A172 (cell line): ENCODE measurements at places on chromosomes 5 and 9. TPM values are rescaled to one million over a fixed set of nuclear protein-coding genes. Genes with fewer than 3 reads are reported as not detected.
A peak's percentile ranks its signal among the peaks of the same experiment; 100 is the strongest.

GRCh38 chr5:171494452-171495121 lies 75.1 kb downstream of the FGF18 start:
- DNase-seq = peak; percentile 91

The NOTCH1 gene
- total RNA-seq = 22.2 and 23.3 TPM in 2 replicates

- DNase-seq = no peak
Measured at GRCh38 chr9:98721643-98722042, 12.9 kb upstream of the GABBR2 start.

GRCh38 chr5:94276751-94277150 lies 341.7 kb downstream of the KIAA0825 start:
- no peak for DNase-seq

DNA sequence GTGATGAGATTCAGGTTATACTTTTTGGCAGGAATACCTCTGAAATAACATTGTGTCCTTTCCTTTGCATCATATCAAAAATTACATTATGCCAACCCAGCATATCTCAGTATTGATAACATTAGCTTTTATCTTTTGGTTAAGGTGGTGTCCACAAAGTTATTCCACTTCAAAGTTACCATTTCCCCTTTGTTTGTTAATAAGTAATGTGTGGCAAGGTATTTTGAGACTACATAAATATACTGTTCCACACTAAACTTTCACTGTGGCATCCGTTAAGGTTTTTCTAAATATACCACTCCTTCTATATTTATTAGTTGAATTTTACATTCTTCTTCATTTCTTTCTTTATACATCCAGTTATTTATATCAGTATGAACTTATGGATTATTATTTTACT lies 14.1 kb upstream of the ARHGEF37 start:
- no peak for DNase-seq

- DNase-seq = no peak
Measured at GRCh38 chr5:151476016-151476415, 28.6 kb downstream of the SLC36A1 start.

- DNase-seq = no peak
Measured at GRCh38 chr5:67146574-67146973, 50.0 kb downstream of the CD180 start.

GRCh38 chr5:173873306-173873922 lies 14.7 kb upstream of the CPEB4 start:
- no peak for DNase-seq

DNA sequence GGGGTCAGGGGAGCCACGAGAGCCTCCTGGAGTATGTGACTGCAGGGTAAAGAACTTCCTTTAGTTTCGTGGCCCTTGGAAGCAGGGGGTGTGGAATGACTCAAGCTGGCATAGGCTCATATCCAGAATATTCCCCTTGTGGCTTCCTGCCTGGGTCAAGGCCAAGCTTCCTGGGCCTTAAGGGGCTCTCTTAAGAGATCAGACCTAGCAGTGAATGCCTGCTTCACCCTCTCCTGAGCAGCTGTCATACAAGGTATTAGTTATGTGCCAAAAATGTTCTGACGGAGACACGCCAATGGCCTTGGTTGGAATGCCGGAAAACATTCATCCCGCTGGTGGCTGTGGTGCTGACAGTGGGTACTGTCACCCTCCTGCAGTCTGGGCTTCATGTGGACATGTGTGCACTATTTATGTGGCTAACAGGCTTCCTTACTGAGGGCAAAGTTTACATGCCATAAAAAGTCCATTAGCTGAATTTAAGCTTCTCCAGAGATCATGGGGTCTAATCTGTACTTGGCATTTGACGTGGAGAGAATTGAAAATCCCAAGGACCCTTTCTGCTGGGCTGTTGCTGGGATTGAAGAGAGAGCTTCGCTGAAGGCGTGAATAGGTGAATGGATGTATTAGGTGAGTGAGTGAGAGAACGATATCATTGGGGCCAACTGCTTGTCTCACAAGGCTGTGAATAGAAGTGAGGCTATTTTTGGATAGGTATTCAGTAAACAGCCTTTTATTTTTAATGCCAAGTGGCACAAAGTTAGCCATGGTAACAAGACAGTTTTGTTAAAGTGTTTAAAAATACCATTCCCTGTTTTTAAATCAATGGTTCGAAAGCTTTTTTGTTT lies 156.8 kb downstream of the MACROH2A1 start:
- peak; percentile 92 for DNase-seq

- DNase-seq = no peak
Measured at GRCh38 chr5:127899214-127899610, 184.4 kb upstream of the SLC12A2 start.

GRCh38 chr5:119741691-119742090 lies 112.3 kb downstream of the FAM170A start:
- DNase-seq = no peak

- no peak for DNase-seq
Measured at GRCh38 chr5:14061106-14061505, 82.0 kb upstream of the TRIO start.

The CNTNAP3 gene
- total RNA-seq = 1.8 and 3.8 TPM in 2 replicates

The PCDHGA10 gene
- 4.7 and 5.3 TPM in 2 replicates for total RNA-seq
